Cardiac septum (tissue), 1 donor: ENCODE measurements at places on chromosomes 6 and 20. TPM values are rescaled to one million over a fixed set of nuclear protein-coding genes. Genes with fewer than 3 reads are reported as not detected.

DNA sequence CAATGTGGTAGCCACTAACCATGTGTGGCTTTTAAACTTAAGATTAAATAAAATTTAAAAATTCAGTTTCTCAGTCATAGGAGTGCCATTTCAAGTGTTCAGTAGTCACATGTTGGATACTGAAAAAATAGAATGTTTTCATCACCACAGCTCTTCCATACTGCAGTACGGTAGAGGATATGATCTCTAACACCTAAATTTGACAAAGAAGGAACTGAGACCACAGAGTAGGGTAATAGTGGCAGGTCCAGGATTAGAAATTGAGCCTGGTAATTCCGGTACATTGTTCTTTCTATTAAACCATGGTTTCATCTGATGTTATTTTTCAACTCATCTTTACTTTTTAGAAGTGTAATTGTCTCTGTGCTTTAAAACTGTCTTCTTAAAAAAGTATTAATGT lies 104.0 kb downstream of the CD2AP start:
- no peak for DNase-seq

DNA sequence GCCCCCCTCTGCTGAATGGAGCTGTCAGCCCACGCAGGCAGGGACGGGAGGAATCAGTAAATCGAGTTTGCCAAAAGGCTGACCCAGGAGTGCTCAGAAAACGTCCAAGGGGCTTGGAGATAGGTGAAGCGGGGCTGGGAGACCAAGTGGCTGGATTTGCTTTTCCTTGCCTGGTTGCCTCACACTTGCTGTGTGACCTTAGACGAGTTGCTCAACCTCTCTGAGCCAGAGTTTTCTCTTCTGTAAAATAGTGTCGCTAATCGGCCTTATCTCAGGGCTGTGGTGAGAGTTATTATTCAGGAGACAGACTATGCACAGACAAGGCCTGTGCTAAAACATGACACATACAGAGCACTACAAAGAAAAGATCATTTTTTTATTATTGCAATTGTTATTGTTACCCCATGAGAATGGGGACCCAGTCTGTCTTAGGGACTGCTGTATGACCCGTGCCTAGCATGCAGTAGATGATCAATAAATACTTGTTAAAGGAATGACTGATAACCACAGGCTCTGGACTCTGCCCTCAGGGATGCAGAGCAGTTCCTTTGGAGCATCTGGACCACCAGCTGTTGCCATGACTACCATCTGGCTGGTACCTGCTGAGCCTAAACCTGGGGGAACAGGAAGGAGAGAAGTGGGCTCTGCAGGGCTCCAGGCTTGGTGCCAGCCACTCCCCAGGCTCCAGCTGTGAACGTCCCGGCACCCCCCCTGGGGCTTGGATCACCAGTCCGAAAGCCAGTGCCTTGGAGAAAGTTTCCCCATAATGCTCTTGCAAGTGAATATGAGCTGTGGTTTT lies 901 bp downstream of the KCNK15 start:
- DNase-seq: no peak

DNA sequence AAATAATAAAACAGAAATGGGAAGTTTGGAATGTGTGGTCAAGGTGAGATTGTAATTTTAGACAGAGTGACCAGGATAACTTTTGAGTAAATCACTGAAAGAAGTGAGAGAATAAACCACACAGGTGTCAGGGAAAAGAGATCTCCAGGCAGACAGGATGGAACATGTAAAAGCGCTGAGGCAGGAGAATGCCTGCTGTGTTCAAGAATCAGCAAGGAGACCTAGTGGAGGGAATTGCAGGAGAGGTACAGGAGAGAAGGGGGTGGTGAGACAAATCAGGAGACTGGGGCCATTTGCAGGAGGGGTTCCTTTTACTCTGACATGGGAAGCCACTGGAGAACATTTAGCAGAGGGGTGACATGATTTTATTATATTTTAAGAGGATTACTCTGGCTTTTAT lies 456.7 kb downstream of the NKAIN2 start:
- no peak for DNase-seq

DNA sequence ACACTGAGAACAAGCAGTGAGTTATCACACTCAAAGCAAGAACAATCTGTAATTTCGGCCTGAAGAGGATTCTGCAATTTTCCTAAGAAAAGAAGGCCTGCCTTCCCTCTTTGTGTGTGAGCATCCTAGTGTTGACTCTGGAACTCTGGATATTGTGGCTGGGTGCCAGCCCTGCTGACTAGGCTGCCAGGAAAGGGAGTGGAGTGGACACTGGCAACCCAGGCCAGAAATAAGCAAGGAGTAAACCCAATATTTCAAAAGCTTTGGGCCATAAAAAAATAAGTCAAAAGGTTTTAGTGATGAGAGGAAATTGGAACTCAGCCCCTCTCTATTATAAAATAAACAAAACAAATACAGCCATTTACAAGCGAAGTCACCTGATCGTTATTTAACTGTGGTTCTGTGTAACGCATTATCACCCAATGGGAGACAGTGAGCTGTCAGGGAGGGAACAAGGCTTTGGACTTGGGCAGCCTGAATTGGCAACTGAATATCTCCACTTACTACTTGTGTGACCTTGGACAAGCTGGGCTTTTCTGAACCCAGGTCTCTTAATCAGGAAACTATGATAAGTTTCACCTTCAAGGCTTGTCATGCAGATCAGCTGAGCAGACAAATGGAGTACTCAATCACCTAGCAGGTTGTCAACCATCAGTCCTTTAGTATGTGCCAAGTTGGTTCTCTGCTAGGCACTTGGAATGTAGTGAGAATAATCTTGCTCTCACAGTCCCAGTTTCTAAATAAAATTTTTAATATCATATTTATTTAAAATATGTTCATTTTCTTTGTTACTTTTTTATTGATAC lies 196.2 kb downstream of the PAX1 start:
- no peak for DNase-seq

GRCh38 chr6:100226811-100227210 lies 232.8 kb upstream of the MCHR2 start:
- DNase-seq: no peak

DNA sequence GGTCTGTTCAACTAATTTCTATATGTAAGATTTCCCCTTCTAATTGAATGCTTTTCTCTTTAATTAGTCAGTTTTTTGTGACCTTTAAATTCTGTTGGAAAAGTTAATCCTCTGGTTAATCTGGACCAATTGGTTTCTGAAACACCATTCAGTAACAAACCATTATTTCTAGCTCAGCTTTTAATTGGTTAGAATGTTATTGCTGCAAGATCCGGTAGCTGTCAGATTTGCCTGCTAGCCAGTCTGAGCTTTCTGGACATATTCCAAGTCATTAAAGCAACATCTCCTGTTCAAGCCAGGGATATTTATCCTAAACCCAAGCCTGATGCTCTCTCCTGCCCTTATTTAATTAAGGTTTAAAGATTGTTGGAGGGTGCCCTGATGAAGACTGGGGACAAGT lies 55.1 kb upstream of the FBXL4 start:
- no peak for DNase-seq

DNA sequence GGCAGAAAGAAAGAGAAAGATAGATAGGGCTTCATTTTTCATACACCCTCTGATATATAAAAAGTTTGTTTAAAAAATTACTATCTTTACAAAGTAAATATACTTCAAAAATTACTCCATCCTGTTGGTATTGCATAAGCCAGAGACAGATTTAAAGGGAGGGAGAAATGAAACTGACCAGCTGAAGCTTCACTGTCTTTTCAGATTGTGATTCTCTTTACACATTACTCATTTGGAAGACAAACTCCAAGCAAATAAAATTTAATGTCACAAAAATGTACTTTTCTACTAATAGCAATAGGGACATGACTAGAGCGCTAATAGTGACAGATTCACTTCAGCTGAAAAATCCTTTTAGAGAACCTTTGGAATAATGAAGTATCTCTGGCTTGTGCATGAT lies 38.6 kb upstream of the MARCKS start:
- no peak for DNase-seq

DNA sequence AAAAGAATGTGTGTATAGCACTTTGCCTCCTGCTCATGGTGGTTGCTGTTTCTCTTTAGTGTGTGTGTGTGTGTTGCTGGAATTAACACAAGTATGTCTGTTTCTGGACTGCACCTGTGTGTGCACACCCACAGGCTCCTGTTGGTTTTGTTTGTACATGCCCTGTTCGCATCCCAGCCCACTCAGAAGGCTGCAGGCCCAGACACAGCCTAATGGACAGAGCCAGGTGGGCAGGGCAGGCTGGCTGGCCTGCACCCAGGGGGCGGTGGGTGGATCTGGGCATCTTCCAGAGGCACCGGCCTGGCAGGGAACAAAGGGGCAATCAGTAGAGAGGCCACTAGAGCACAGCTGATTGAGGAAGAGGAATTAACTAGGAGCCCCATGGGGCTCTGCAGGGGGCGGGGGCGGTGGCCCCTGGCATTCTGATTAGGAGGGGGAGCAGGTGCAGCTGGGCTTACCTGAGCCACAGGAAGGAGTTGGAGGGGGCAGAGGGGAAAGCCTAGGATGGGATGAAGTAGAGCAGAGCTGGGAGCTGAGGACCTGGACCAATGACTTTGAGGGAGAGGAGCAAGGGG lies 21.9 kb downstream of the CD40 start:
- no peak for DNase-seq

DNA sequence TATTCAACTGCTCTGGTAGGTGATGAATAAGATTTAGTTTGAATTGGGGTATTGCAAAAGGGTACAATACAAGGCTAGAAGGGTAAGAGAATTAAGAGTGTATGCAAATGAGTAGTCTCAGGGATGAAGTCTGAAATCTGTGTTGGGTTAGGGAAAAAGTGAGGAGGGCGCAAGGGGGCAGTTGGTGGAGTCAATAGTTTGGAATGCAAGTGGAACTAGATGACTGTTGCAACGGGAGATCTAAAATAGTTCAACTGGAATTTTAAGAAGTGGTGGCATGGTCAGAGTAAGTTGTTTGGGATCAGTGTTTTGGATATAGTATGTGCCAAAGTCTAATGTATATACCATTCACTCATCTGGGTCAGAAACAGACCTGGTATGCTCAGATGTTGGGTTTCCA lies 329.6 kb downstream of the GJA1 start:
- no peak for DNase-seq

GRCh38 chr20:49167811-49168507 lies 20.2 kb downstream of the STAU1 start:
- no peak for DNase-seq

GRCh38 chr6:47109281-47109680 lies 67.1 kb upstream of the ADGRF1 start:
- DNase-seq: no peak

DNA sequence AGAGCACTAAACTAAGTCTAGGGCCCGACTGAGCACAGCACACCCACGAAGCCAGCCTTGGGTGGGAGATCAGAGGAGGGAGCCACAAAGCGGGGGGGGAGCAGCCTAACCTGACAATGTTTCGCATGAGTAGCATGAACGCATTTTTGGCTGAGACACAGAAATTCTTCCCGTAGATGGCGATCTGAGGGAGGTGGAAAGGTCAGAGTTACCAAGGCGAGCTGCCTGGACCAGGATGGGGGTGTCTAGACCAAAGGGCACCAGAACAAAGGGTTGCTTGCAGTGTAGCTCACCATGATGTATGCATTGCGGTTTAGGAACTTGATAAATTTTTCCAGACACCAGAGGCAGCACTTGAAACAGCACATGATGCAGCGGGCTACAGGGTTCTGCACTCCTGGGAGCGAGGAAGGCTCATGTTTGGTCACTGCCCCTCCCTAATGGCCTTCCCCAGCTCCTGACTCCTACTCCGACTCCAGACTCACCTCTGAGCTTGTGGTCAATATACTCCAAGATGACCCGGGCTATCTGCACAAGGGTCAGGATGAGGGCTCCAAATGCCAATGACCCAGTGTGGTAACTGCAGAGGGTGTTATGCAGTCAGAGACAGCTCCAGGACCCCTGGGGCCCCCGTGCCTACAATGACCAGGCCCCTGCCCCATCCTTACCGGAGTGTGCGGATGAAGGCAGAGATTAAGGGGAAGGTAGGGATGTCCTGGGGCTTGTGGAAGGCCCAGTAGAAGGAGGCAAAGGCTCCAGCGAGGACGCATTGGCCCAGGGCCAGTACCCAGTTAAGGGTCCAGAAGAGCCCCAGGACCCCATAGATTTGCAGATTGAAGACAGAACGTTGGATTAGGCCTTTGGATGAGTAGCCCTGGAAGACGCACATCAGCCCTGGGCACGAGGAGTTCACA lies 2.8 kb upstream of the NEU1 start:
- DNase-seq: no peak

GRCh38 chr6:120826253-120826652 lies 508.0 kb downstream of the TBC1D32 start:
- DNase-seq: no peak

DNA sequence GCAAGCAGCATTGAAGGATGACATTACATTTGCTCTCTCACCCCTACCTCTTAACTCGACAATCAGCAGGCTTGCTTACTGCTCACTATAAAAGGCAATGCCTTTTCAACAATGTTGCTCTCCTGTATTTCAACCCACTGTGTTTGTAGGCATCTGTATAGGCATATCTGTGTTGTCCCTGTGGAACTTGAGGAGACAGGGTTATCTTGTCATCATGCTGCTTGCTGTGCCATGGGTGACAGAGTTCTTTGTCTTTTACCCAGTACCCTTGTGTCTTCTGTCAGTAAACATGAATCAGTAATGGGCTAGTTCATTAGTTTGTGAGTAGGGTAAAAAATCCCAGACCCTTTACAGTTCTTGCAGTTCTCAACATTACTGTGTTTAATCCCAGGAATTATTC lies 25.2 kb downstream of the PHF3 start:
- no peak for DNase-seq

GRCh38 chr6:139355172-139355571 lies 19.3 kb downstream of the CITED2 start:
- DNase-seq: no peak

DNA sequence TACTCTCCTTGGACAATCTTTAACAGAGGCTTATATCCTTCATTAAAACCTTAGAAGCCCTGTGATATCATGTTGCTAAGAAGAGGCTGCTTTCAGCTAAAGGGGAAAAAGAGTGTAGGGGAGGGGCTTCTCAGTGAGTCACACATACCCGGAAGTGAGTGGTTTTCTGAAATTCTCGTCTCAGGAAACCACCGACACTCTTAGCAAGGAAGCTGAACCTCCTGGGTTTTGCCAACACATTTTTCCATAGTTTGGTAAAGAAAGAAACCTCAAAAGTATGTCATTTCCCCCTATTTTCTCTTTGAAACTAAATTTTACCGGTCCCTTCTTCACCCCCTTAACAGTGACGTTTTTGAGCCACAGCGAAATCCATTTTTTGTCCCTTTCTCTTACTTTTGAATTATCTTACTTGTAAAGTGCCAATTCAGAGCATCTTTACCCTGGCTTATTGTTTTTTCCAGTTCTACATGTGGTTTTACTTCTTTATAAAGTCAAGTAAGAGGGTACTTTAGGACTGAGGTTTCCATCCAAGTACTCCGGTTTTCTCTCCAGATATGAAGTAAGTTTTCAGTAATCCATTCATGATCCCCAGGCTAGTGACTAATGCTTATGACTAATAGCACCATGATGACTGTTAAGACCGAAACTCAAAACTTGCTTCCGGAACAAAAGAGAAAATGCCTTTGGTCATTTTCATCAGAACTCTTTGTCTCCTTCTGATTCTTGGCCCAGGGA lies 219.3 kb downstream of the ARHGAP18 start:
- DNase-seq: no peak

GRCh38 chr6:24229696-24230405 lies 103.8 kb downstream of the NRSN1 start:
- no peak for DNase-seq

Gene IMPG1
- not detected for total RNA-seq

Gene CYP21A2
- 2.0 TPM for total RNA-seq

Gene SLC2A10
- 2.7 TPM for total RNA-seq

Gene TNXB
- total RNA-seq: 59.9 TPM

Gene ELMO2
- 35.0 TPM for total RNA-seq

Gene PRDM13
- not detected for total RNA-seq

Gene GPR63
- total RNA-seq: 1.8 TPM

Gene C20orf96
- 3.7 TPM for total RNA-seq
